ENCODE measurements at places on chromosomes 6 and 20.
A peak's percentile ranks its signal among the peaks of the same experiment; 100 is the strongest.

DNA sequence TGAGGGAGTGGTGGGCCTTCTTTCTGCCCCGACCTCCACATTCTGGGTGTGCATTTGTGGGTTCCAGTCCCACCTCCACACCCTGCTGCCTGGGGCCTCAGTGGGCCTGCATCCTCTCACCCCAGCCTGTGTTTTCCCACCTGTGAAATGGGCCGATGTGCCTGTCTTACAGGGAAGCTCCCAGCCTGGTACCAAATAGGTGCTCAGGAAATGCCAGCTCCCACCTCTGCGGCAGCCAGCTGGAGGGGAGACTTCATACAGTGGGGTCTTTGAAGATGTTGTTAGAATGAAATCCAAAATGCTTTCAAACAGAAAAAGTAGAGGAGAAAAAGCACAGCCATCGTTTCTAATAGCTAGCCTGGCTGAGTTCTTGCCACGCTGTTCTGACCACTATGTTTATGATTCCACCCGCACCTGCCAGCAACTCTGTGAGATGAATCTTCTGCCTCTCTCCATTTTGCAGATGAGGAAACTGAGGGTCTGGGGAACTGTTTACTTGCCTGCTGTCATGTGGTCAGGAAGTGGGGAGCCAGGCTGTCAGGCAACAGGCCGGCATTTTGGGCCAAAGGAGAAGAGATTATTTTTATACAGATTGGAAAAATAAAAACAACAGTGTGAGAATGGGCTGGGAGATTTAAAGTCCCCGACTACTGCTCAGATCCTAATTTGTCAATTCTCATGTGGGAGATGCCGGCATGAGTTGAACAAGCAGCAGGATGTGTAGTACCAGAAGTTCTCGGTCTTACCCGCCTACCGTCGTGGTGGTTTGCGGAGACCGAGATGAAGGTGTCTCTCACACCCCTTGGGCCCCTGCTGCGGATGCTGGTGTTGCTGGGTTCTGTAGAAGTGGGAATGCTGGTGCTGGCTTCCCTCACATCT is 4.6 kb downstream of the TMEM181 start:
- DNase-seq: no peak

- DNase-seq: no peak
Measured at GRCh38 chr6:152978058-152978457, 4.8 kb downstream of the FBXO5 start.

DNA sequence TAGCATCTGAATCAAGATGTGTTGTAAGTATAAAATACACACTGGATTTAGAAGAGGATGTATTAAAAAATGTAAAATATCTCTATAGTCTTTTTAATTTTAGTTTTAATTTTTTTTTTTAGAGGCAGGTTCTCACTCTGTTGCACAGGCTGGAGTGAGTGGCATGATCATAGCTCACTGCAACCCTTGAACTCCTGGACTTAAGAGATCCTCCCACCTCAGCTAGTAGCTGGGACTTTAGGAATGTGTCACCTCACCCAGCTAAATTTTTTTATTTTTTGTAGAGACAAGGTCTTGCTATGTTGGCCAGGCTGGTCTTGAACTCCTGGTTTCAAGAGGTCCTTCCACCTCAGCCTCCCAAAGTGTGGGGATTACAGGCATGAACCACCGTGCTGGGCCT is 46.7 kb upstream of the EPB41L1 start:
- DNase-seq: no peak

GRCh38 chr6:138944412-138944811 is 43.6 kb downstream of the REPS1 start:
- DNase-seq: peak; percentile 57

GRCh38 chr6:142954844-142955243 is 9.9 kb upstream of the HIVEP2 start:
- DNase-seq: no peak

DNA sequence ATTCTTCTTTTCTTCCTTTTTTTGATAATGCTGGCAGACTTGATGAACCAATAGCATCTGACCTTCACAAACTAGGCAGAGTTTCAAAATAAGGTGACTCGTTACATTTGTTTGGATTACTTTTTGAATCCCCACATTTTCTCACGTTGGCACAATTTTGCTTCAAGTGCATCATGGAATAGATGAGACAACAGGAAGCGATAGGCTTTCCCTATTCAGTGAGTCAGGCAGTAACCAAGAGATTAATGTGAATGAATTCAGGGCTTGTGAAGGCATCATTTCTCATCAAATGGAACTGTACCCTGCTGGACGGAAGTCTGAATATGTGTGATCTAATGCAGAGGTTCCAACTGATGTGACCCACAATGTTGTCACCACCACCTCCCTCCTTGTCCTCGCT is 10.7 kb downstream of the RFPL4B start:
- DNase-seq: peak; percentile 54
